Right ventricle myocardium superior (tissue), 1 donor: ENCODE measurements at places on chromosomes 5 and 9. TPM values are rescaled to one million over a fixed set of nuclear protein-coding genes. Genes with fewer than 3 reads are reported as not detected.

DNA sequence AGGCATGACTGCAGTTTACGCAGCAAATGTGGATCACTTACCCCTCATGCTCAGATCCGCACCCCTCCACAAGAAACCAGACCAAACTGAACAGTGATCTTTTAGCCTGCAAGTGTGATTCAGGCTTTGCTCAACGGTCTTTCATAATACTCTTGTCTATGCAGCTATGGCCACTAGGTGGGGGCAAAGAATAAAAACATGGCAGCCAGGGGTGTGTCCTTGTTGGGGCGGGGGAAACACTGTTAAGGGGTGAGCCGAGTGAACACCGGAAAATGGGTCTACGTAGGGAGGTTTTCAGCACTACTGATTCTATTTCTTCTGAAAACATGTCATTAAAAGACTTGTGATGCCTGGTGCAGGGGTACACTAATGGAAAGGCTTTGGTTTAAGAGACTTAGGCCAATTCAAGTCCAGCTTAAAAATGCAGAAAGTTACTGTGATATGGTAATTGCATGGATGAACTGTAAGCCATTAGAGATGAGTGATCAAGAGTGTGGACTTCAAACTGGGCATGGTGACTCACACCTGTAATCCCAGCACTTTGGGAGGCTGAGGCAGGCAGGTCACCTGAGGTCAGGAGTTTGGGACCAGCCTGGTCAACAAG, 49.9 kb upstream of the GPR151 start:
- no peak for DNase-seq

GRCh38 chr9:128187361-128187760, 4.0 kb downstream of the CIZ1 start:
- no peak for DNase-seq

GRCh38 chr9:106717686-106718085, 145.3 kb upstream of the ZNF462 start:
- no peak for DNase-seq

The STPG3 gene
- 1.3 TPM for total RNA-seq

- no peak for DNase-seq
These were observed 42.4 kb upstream of the TMC1 start for GRCh38 chr9:72478966-72479365.
